ENCODE measurements at places on chromosomes 6 and 20.
A peak's percentile ranks its signal among the peaks of the same experiment; 100 is the strongest.

DNA sequence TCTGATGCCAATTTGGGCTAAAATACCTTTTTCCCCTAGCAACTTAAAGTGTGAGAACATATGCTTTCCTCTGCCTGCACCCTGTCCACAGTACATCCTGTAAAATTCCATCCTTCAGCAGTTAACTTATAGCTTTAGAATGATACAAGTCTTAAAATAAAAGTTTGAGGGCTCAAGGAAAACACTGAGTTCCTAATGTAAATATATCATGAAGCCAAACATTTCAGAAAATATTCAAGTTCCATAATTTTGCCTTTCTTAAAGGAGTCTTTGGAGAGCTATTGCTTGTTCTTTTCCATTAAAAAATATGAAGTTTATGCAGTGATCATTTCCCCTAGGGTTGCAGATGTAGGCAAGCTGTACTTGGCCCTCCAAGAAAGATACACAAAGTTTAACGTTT lies 303.8 kb downstream of the COL12A1 start:
- DNase-seq: no peak

DNA sequence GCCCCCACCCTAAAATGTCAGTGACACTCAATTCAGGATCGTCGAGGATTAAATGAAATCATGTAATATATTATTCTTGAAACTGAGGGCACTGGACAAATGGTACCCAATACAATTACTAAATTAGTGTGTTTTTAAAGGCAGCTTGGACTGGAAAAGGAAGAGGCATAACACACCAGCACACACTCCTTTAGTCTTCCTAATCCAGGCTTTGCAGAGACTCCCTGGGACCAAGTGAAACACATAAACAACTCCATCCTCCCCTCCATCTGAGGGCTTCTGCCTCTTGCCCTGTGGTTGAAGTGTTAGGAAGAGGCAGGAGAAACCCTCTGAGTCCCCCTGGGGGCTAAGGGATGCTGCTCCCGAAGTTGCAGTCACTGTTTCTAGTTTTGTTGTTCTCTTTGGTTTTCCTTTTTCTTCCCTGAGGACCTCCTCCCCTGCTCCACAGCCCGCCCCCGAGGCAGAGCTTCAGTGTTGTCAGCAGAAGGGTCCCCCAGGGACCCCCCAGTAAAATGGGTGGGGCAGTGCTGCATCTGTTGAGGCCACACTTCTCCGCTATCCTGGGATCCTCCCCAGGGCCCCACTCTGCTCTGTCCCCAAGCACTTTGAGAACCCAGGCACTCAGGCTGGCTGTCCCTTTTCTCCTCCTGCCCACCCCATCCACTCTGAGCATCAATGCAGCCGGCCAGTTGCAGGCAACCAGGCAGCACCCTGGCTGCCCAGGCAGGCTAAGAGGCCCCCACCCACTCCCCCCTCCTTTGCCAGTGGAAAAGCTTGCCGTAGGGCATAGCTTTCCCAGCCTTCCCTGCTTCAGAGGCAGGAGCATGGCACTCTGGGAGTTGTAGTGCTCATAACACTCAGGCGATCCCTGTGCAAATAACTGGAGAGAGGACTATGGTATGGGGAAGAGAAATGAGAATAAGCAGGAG lies 5.9 kb downstream of the TMEM63B start:
- DNase-seq: no peak

- no peak for DNase-seq
Observed at GRCh38 chr6:160300076-160300695, 41.6 kb upstream of the SLC22A2 start.

- no peak for DNase-seq
Observed at GRCh38 chr6:19691465-19692167, 145.6 kb upstream of the ID4 start.

DNA sequence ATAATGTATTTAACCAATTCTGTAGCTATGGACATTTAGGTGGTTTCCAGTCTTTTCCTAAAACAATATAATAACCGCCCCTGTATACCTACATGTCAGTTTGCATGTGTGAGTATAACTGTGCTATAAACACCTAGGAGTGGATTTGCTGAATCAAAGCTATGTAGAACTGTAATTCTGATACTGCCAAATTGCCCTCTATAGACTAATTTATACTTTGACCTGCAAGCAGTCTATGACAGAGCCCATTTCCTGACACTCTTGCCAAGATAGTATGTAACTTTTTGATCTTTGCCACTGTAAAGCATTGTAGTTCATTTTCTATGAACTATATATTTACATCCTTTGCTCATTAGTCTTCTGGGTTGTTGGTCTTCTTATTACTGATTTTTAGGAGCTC lies 19.5 kb downstream of the FERMT1 start:
- no peak for DNase-seq

- DNase-seq: peak; percentile 90
Observed at GRCh38 chr6:31901953-31902643, at the start of gene ZBTB12. Gene ZBTB12 (minus strand): TSS chr6:31902086. CDS start chr6:31901305, 781 bp downstream.

DNA sequence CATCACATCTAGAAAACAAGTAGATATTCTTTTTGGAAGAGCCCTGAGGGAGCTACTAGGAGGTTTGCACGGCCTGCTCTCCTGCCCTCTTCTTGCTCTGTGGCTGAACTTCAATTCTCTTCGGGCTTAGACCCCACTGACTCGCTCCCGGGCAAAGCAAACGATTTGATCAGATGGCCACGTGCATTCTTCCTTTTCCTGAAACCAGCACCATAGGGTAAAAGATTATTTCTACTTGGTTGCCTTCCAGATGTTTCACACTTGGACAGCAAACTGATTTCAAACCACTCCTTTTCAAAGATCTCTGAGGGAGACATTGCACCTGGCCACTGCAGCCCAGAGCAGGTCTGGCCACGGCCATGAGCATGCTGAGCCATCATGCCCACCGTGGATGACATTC lies at the start of gene SLC22A1:
Gene SLC22A1 (plus strand): TSS at position 258 of the 400 bp plus-strand sequence. CDS start 121 bp downstream, at position 379.
- DNase-seq: no peak

DNA sequence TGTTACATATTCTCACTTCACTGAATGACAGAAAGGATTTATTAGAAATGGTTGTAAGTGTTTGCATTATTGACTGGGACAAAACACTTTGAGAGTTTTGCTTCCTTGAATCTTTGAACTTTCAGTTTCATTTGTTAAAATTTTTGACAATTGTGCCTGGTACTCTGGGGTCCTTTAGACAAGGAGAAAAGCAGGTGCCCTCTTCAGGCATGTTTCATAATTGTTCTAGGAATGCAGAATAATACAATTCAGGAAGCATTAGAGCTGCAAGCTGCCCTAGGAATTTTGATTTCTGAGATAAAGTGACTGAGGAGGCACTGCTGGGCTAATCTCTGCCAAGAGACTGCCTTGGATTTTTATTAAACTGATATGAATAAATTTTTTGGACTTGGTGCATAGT lies 49.7 kb downstream of the TOP1 start:
- DNase-seq: no peak

GRCh38 chr6:45881705-45882467 lies 133.8 kb downstream of the CLIC5 start:
- DNase-seq: no peak

DNA sequence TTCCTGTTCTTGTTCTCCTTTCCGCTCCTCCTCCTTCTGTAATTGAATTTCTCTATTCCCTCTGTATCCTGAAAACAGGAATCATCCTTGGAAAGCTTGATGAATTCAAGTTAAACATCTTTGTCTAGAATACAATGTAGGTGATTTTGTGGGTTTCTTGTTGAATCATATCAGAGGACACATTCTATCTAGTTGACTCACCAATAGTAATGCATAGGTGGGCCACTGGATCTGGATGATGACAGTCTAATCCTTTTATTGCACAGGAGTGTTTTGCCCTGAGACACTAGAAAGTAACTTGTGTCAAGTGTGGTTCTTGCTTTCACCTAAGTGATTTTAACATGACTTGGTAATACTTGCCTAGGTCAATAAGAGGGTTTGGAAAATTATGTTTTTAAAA lies 164.3 kb downstream of the RFPL4B start:
- DNase-seq: no peak

- DNase-seq: no peak
Observed at GRCh38 chr6:55678330-55679224, 99.6 kb upstream of the HMGCLL1 start.

DNA sequence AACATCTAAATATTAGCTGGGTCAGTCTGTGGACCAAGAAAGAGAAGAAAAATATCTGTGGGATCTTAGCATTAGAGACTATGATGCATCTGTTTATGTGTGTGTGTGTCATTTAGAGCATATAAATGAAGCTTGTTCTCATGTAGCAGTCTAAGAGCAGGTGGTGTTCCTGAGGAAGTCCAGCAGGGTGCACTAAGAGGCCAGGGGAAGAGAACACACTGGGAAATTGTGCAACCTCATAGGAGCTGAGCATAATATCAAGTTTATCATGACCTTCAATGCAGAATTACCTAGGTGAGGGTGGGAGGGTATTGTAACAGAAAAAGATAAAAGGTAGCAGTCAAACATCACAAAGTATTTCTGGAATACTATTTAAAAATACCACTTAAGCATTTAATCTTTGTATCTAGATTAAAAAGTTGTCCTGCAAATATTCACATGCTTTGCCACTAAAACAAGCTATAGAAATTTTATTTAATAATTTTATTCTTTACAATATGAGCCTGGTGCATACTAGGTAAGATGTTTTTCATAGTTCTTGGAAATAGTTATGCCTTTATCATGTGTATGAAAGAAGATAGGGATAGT lies 80.5 kb downstream of the SMPDL3A start:
- DNase-seq: no peak

DNA sequence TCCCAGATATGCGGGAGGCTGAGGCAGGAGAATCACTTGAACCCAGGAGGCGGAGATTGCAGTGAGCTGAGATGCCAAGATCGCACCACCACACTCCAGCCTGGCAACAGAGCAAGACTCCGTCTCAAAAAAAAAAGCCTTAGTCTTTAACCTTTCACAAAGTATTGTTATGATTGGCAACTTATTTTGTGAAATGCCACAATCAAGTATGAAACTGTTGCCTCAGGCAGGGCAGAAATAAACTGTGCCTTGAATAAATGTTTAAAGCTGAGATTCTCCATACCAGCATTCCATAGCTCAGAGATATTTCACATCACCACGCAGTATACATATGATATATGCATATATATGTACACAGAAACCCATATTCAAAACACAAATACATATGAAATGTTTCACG lies 120.1 kb upstream of the CCDC28A start:
- DNase-seq: no peak

- no peak for DNase-seq
Observed at GRCh38 chr6:4472969-4473642, 303.1 kb upstream of the CDYL start.

- DNase-seq: no peak
Observed at GRCh38 chr6:166335378-166336302, 6.7 kb downstream of the SFT2D1 start.

- no peak for DNase-seq
Observed at GRCh38 chr6:81026041-81026553, 726.4 kb downstream of the TENT5A start.

GRCh38 chr6:145886228-145886956 lies 71.8 kb upstream of the FBXO30 start:
- DNase-seq: no peak

DNA sequence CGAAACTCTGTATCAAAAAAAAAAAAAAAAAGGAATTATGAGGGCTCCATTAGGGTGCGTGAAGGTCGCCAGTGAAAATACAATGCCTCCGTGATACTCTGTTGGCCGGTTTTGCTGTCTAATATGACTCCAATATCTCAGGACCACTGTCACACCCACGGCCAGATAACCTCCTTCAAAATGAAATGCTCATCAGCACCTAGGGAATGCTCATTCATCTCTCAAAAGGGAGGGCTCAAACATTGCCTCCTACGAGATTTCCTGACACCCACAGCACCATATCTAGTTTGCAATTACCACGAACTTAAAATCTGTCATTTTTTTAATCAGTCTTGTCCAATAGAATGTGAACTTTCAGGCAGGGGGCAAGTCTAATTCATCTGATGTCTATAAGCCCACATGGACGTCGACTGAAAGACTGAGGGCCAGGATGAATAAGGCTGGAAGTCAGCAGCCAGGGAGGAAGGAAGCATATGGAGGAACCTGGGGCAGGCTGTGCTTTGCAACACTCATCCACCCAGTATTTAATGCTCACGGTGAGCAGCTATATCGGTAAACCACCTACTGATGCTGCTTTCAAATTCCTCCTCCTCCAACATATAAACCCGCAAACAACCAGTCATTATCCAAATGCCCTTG lies 42.8 kb downstream of the MAP3K5 start:
- DNase-seq: no peak

DNA sequence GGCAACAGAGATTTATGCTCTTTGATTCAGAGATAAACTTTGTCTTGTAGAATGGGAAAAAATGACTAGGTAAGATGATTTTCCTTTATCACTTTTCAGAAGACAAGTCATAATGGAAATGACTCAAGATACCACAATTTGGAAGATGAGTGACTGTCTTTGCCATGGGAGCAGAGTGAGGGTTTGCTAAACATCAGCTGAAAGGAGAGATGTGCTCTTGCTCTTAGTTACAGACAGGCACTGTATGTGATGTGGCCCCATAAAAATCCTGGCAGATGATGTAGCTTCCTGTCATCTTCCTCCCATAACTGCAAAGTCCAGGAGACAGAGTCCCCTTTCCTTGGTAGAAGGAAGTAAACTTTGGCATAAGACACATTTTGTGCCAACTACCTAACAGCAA lies 47.6 kb downstream of the BACH2 start:
- no peak for DNase-seq

GRCh38 chr6:21679761-21680265 lies 86.3 kb downstream of the SOX4 start:
- DNase-seq: no peak

DNA sequence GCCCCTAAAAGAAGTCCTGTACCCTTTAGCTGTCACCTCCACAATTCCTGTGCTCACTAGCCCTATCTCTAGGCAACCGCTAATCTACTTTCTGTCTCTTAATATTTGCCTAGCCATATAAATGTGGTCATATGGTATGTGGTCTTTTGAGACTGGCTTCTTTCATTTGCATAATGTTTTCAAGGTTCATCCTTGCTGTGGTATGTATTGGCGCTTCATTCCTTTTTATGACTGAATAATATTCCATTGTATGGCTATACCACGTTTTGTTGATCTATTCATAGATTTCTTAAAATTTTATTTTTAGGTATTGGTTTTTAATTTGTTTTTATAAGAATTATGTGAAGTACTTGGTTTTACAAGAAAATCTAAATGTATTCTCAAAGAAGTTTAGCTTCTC lies 70.0 kb downstream of the MAP3K4 start:
- no peak for DNase-seq

Measured in activated CD8-positive, alpha-beta memory T cell treated with anti-CD3 and anti-CD28 coated beads, Interleukin-2, amount 50 U/mL, for 48 hours (primary cell).